ENCODE measurements at places on chromosomes 5 and 9.
A peak's percentile ranks its signal among the peaks of the same experiment; 100 is the strongest.

DNA sequence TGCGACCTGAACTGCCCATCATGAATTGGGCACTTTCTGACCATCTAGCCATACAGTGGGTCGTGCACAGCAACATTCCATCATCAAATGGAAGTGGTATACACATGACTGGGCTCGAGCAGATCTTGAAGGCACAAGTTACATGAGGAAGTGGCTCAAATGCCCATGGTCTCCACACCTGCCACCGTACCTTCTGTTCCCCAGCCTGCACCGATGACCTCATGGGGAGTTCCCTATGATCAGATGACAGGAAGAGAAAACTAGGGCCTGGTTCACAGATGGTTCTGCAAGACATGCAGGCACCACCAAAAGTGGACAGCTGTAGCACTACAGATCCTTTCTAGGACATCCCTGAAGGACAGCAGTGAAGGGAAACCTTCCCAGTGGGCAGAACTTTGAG lies 21.8 kb downstream of the MTMR12 start:
- DNase-seq: no peak

DNA sequence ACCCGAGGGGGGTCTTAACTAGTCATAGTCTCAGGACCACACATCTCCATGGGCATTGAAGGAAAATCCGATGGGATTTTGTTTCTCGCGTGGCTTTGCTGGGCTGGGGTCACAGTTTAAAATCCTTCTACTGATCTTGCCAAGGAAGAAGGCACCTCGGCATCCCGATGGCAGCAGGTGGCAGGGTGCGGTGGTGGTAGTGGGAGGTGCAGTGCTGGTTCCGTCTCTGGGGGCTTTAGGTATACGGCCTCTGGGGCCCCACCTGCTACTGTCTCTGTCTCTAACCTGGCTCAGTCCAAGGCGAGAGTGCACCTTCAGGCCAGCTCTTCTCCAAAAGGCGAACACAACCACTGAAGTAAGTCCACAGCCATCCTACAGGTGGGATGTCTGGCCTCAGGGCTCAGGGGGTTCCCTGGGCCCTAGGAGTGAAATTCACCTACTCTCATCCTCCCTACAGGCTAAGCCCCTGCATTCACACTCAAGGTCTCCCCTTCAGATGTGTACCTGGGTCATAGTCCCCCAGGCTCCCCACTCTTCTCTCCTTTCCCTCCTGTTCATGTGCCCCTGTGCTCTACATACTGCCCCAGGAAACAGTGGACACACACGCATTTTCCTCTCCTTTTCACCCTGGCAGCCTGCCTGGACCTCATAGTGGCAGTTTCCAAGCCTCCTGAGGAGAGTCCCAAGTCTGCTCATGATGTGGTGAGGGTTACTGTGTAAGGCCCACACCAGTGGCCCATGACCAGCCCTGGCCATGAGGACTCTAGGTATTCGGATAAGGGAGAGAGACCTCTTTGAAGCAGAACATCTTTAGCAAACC lies 736 bp upstream of the FCN2 start:
- DNase-seq: no peak

- no peak for DNase-seq
Observed at GRCh38 chr5:169828385-169828784, 151.9 kb downstream of the INSYN2B start.

GRCh38 chr9:108161503-108161902 lies 671.9 kb upstream of the KLF4 start:
- no peak for DNase-seq

- no peak for DNase-seq
Observed at GRCh38 chr5:126535856-126536545, 59.0 kb downstream of the ALDH7A1 start.

GRCh38 chr5:137470111-137470920 lies 28.8 kb downstream of the SPOCK1 start:
- no peak for DNase-seq

- no peak for DNase-seq
Observed at GRCh38 chr9:20649381-20649780, 27.1 kb upstream of the MLLT3 start.

GRCh38 chr9:75930730-75931321 lies 40.4 kb downstream of the PCSK5 start:
- DNase-seq: no peak

- DNase-seq: peak; percentile 32
Observed at GRCh38 chr9:15642369-15642962, 89.6 kb downstream of the CCDC171 start.

GRCh38 chr5:41368158-41368557 lies 142.2 kb downstream of the PLCXD3 start:
- DNase-seq: no peak

GRCh38 chr9:16413509-16414016 lies 456.9 kb downstream of the BNC2 start:
- no peak for DNase-seq

GRCh38 chr5:163306421-163306820 lies 131.0 kb upstream of the CCNG1 start:
- DNase-seq: no peak

- no peak for DNase-seq
Observed at GRCh38 chr9:136617746-136618579, 44.8 kb upstream of the EGFL7 start.

- DNase-seq: no peak
Observed at GRCh38 chr9:108688676-108689075, 167.1 kb downstream of the ACTL7B start.

DNA sequence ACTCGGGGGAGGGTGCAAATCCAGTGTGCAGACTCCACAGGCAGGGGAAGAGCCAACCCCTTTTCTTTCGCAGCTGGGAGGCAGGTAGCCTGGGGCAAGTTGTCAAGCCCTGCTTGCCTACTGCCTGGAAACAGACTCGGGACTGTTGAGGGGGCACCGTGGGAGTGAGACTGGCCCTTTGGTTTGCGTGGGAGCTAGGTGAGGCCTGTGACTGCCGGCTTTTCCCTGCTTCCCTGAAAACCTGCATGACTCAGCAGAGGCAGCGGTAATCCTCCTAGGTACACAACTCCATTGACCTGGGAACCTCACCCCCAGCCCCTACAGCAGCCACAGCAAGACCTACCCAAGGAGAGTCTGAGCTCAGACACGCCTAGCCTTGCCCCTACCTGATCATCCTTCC lies 509.5 kb downstream of the DTWD2 start:
- no peak for DNase-seq

- DNase-seq: no peak
Observed at GRCh38 chr5:178457471-178457870, 132.7 kb downstream of the COL23A1 start.

GRCh38 chr9:105087910-105088898 lies 156.2 kb upstream of the SLC44A1 start:
- DNase-seq: no peak

GRCh38 chr5:56951946-56952691 lies at the start of gene MIER3:
MIER3 (minus strand) TSS chr5:56952123; CDS start chr5:56952102, 21 bp downstream.
- DNase-seq: peak; percentile 81

DNA sequence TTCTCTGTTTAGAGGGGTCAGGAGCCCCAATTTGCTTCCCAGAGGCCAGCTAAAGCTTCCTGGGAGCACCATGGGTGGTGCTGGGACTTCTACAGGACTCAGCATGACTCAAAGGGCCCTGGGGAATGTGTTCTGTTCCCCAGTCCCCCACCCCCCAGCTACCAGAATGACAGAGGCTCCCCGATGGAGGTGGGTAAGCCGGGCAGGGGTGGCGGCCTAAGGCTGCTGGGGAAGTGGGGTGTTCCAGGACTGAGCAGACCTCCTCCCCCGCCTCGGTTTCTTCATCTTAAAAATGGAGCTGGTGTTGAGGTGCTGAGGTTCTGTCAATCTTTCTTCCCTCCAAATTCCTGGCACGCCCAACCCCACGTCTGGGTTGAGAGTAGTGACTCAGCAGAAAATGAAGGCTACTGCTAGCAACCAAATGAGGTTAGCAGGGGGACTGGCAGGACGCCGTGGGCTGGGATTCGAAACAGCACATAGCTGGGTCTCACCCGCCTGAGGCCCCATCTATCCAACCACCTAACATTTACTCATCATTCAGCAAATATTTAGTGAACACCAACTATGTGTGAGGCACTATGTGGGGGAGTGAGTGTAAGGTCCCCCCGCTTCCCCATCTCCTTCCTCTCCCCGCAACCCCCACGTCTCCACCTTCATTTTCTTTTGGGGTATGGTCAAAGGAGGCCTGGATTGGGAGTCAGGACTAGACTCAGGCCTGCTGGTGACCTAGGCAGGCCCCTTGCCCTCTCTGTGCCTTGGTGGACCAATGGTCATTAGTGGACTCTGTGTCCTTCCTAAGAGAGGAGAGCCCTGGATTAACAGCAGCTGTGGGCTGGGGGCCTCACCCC lies 50.2 kb downstream of the C9orf50 start:
- DNase-seq: no peak

GRCh38 chr5:76735762-76736545 lies 20.0 kb downstream of the F2R start:
- no peak for DNase-seq

GRCh38 chr5:10021248-10021647 lies 228.4 kb downstream of the ATPSCKMT start:
- no peak for DNase-seq

DNA sequence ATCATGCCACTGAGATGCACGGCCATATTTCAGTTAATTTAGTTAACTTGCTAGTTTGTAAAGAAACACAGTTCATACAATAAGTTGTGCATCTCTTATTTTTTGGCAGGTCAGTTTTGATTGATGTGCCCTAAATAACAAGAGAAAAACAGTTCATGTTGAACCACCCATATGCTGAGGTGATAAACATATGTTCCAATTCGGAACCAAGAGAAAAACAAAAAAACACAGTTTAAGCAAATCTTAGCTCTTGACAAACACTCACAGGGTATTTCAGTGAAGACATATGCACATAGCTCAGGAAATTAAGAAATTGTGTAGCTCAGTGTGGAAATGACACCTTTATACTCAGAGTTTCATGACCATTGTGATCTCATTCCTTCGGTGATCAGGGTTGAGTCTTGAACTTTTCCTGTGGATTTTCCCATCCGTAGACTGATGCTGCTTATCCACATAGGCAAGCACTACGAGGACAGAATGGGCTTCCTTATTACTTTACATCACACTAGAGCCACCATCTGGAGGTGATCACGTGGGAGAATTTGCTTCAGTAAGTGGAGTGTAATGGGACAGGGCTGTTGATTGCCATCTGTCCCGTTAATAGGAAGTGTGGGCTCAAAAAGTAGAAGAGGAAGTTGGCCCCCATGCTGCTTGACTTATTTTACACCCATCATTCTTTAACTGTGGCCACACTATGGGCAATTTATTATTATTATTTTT lies 773.0 kb downstream of the MTRR start:
- DNase-seq: no peak

DNA sequence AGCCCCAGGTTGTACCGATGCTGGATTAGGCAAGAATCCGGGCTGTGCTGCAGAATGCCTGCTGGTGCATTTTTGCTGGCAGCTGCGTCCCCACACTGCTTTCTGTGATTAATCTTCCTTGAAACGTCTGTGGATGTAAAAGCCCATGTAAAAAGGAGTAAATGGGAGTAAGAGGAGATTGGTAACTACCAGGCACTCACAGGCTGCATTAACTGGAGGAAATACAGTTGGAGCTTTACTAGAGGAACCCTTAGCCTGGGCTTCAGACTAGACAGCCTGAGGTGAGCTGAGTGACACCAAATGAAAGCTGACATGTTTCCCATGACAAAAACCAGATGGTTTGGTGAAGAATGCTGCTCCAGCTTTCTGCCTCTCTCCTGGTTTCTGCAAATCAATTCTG lies 190.4 kb upstream of the GAS1 start:
- DNase-seq: no peak

- DNase-seq: no peak
Observed at GRCh38 chr5:90054612-90055011, 354.9 kb downstream of the CETN3 start.
